Femur (tissue), 1 donor: ENCODE measurements at places on chromosomes 6 and 20.

GRCh38 chr20:34938466-34939163 lies 17.0 kb downstream of the GSS start:
- peak; percentile 67 for DNase-seq

GRCh38 chr6:3794092-3794491 lies 42.6 kb upstream of the PXDC1 start:
- no peak for DNase-seq

GRCh38 chr6:42350911-42351310 lies 100.8 kb downstream of the TRERF1 start:
- DNase-seq, result no peak

- no peak for DNase-seq
Observed at GRCh38 chr6:127483399-127484055, 24.3 kb upstream of the KIAA0408 start.

- no peak for DNase-seq
Observed at GRCh38 chr6:9789201-9789600, 625.7 kb downstream of the TFAP2A start.

- DNase-seq, result no peak
Observed at GRCh38 chr6:134073161-134073560, 20.7 kb upstream of the SLC2A12 start.

DNA sequence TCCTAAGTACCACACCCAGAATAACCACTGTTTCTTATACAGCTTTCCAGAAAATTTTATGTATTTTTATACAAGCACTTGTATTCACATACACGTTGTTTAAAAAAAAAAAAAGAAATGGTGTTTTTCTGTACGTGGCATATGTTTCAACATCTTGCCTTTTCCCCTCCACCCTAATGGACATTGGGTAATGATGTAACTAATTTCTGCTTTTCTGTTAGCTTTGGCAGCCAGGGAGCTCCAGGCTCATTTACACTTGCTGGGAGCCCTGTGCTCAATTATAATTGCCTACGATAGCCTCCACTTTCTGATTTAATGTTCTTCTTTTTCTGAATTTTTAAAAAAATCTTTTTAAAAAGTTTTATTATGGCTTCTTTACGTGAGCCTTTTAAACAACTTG lies 352.4 kb downstream of the UTRN start:
- no peak for DNase-seq

- no peak for DNase-seq
Observed at GRCh38 chr6:159092631-159093030, 47.8 kb upstream of the TAGAP start.

- no peak for DNase-seq
Observed at GRCh38 chr6:101758368-101758767, 364.9 kb downstream of the GRIK2 start.

DNA sequence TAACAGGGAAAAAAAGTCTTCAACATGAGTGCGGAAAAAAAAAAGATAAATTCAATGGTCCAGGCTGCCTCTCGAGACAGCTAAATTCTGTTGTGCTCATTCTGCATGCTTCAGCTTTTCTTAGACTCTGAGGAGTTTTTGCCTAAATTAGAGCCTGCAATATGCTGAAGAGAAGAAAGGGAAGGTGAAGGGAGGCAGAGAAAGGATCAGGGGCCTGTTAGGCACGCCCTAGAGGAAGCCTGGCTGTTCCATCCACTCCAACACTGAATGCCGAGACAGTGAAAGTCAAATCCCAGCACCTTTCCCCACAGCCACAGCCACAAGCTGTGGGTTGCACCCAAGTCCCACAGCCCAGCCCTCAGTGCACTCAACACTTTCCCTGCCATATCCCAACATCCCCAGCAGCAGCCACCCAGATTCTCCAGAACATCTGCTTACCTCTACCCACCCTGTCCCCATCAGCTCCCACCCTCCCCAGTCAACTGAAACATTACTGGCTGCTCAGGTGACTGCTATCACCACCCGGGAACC lies 37.3 kb downstream of the PREX1 start:
- no peak for DNase-seq

DNA sequence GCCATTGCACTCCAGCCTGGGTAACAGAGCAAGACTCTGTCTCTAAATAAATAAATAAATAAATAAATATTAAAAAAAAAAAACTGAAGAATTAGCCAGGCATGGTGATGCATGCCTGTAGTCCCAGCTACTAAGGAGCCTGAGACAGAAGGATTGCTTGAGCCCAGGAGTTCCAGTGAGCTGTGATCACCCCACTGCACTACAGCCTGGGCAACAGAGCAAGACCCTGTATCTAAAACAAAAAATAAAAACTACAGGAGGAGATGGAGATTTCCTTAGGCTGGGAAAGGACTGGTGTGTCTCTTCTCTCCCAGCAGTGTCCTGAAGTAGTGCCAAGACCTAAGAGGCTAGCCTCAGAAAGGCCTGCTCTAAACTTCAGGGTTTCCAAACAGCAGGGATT lies 8.1 kb upstream of the GTF3C6 start:
- no peak for DNase-seq

GRCh38 chr6:13762611-13763441 lies 51.2 kb upstream of the RANBP9 start:
- DNase-seq, result peak; percentile 70
